ENCODE measurements at places on chromosomes 6 and 20.

DNA sequence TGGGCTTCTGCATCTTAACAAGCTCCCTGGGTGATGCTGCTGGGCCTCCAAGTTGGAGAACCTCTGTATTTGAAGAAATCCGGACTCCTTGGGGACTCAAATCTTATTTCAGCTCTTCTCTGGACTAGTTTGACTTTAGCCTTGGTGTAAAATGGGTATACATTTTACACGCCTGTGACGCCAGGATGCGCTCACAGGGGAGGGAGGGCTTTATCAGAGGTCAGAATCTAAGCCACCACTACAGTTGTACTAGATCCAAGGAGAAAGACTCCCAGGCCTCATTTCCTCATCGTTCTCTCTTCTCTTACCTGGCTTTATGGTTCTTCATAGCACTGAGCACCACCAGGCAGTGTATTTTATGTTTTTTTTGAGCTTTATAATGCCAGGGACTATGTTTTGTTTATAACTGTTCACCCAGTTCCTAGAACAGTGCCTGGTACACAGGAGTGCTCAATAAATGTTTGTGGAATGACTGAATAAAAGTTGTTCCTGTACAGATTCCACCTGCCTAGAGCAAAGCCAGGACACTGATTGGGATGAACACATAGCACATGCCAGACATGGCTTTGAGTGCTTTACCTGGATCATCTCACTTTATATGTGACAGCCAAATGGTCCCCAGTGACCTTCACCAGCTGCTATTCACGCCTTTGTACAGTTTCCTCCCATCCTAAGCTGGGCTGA, 5.1 kb upstream of the RBCK1 start:
- no peak for DNase-seq

- no peak for DNase-seq
Measured at GRCh38 chr6:11039040-11039439, 5.1 kb downstream of the ELOVL2 start.

- no peak for DNase-seq
Measured at GRCh38 chr6:40630051-40630450, 42.9 kb upstream of the LRFN2 start.

GRCh38 chr6:37818536-37819176, 871 bp upstream of the ZFAND3 start:
- DNase-seq: peak; percentile 96

DNA sequence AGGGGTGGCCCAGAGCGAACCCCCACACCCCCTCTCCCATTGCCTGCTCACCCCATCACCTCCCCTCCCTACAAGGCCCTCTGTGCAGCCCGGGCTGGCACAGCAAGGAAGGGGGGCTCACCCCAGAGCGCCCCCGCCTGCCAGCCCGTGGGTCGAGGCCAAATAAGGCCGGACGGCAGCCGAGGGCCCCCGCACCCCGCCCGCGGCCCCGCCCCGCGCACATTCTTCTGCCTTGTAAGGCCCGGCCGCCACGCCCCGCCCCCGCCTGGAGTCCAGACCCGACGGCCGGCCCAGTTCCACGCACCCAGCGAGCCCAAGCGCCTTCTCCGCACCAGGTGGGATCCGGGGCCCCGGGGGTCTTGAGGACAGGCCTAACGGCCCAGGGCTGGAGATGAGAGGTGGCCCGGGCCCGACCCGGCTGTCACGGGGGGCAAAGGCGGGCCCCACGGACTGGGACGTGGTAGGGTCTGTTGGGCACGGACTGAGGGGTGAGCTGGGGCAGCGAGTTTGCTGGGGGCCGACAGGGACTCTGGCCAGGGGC, at the start of gene MYL9:
Gene MYL9 (plus strand): TSS at position 293 of the 541 bp plus-strand sequence. CDS start 3,366 bp downstream, outside the sequence.
- DNase-seq: peak; percentile 27

DNA sequence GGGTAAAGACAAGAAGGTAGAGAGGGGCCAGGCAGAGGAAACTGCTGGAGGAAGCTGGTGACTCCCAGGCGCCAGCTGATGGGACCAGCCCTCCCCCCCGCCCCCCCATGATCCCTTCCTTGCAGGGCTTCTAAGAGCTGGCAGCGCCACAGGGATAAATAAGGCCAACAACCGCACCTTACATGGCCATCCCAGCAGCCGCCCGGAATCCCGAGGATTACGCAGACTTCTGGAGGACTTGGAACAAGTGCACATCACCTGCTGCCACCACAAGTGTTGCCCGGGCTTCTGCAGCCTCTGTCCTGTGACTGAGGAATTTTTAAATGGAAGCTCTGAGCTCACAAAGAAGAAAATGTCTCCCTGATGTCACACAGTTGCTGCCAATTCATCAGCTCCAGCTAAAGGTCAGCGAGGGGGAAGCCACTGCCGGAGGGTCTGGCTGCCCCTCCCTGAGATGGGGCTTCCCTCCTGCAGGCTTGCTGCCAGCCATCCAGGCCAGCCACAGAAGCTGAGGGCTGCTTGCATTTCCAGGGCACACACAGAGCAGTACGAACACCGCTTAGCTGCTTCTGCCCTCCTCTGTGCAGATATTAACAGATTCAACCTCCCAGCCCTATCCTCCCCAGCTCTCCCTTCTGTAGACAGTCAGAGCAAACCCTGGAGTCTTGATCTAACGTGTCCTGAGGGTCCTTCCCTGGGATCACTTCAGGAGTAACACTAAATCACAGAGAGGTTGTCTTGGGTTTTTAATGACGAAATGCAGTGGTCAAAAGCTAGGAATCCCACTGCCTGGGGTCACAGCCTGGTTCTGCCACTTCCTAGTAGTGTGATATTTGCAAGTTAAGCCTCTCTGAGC, 38.6 kb upstream of the PIM1 start:
- no peak for DNase-seq

DNA sequence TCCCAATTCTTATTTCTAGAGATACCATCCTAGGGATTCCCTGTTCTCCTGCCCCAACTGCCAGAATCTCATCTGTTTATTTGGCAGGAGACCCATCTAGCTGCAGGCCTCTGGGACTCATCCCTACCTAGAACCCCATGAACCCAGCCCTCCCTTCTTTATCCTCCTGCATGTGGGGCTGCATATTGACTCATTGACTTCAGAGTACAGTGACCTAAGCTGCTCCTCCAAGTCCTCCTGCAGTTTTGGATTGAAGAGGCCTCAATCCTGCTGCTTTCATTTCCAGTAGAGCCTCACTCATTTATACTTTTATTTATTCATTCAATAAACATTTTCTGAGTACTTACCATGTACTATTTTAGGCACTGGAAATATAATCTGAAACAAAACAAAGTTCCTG, 11.6 kb downstream of the TMEM200A start:
- DNase-seq: no peak

GRCh38 chr20:64069614-64070243, 6.7 kb downstream of the TCEA2 start:
- DNase-seq: no peak

- no peak for DNase-seq
Measured at GRCh38 chr20:19761841-19762240, 3.8 kb downstream of the RIN2 start.

GRCh38 chr6:2546901-2547300, 203.8 kb downstream of the MYLK4 start:
- DNase-seq: no peak

DNA sequence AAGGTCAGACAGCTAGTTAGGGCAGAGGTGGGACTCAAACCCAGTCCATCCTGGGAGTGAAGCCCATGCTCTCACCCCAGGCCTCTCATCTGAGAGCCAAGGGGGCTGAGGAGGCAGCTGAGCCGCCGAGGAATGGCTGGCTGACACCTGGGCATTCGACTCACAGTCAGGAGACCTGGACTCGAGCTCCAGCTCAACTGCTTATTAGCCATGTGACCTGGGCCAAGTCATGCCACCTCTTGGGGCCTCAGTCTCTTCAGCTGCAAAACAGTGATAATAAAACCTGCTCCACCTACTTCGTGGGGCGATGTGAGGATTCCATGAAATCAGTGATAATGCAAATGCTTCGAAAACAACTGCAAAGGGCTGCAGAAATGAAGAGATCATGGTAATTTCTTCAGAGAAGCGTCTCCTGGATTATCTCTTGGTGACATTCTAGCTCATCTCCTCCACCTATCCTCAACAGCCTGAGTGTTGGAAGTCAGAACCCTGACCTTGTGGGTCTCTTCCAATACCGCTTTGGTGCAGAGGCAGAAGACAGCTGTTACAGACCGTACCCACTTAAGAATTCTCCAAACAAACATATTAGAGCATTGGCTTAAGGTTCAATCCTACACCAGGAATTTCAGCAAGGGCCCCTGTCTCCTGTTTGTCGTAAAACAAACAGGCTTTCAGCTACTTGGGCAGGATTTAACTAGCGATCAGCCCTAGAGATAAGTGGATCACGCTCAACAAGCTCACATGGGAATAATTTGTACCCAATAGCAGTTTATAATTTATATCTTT, 60.0 kb upstream of the PIM1 start:
- DNase-seq: no peak

- no peak for DNase-seq
Measured at GRCh38 chr6:115582386-115582785, 478.3 kb downstream of the FRK start.

DNA sequence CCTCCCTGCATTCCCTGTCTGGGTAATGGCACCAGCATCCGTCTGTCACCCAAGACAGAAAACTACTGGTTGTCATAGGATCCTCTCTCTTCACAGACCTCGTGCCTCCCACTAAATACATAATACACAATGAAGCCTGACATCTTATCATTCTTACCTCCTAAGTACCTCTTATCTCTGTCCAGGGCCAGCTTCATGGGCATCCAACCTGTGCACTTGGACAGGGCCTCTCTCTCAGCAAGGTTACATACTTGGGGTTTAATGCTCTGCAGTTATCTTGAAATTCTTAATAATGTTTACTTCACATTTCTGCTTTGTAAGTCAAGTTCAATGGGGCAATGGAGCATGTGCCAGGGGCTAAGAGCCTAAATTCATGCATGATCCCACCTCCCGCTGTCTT, 30.8 kb upstream of the KLHL31 start:
- DNase-seq: no peak
